ENCODE measurements at places on chromosomes 11 and 22.

DNA sequence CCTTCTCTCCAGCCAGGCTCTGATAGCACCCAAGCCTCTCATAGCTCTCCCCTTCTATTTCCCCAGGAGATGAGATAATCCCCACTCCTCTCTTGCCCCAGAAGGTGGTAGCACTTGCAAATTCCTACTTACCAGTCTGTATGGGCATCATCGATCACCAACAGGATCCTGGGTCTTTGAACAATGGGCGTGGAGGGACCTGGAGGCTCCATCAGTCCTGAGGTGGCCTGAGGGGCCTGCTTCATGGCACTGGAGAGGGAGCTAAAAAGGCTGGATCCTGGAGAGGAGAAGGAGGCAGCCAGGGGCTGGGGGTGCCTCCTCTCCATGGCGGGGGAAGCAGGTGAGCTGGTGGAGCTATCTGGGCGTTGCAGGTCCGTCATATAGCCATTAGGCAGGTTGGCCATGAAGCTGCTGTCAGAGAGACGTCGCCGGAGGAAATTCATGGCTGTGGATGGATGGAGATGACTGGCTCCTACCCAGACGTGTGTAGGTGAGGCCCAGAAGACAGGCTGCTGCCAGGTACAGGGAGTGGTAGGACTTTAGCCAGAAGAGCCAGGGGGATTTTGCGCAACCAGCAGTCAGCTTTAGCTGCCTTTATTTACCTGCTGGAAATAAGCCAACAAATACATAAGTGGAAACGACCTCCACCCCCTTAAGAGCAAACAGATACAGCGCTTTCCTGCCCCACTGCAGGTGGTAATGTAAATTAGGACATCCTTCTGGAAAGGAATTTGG, 51.8 kb downstream of the SYN3 start:
- DNase-seq = no peak

DNA sequence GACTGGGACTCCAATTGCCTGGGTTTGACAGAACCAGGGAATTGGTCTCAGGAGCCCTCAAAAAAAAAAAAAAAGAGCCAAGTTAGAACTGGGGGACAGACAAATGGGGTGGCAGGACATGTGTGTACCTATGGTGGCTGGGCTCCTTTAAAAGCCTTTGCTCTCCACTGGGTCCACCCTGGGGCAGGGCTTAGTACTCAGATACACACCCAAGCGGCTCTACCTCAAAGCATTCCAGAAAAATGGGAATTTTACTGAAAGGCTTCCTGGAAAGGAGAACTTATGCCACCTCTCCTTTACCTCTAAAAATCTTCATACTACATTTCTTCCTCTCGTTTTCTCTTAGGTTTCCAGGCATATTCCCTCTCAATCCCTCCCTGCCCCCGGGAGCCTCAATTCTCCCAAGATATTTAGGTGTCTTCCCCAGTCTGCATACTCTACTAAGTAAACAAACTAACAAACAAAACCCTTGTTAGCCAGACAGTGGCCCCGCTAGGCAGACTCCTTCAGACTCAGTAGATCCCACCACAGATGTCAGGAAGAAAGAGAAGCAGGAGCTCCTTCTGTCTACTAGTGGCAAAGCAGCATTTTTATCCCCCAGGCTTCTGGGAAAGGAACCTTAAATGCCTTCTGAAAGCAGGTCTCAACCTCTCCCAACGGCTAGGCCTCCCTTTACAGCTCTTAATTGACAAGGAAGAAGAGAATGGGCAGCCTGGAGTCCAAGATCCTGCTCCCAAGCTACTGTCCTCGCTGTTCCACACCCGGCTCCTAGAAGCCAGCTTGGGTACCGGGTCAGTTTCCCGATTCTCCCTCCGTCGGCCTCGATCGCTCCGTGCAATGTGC, 653 bp downstream of the PCSK7 start:
- DNase-seq = no peak

DNA sequence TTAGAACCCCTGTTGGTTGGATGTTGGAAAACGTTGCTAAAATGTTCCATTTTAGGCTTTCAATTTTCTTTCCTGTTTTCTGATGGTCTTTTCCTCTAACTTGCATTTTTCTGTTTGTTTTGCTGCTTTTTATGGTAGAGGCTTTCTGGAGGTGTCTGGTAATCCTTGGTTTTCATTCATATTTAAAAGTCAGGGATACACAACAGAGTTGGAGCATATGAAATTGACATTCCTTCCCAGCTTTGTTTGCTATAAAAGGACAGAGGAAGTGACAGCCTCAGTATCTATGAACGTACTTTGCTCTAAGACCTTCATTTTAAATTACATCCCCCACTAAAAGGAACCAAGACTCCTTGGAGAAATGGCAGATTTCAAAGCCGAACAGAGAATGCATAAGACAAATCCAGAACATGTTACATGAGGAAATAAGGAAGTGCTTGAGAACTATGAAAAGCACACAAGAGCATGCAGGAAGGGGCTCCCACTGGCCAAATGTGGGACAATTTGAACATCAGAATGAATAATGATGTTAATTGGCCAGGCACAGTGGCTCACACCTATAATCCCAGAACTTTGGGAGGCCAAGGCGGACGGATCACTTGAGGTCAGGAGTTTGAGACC, 56.7 kb downstream of the PPP6R3 start:
- DNase-seq = no peak

DNA sequence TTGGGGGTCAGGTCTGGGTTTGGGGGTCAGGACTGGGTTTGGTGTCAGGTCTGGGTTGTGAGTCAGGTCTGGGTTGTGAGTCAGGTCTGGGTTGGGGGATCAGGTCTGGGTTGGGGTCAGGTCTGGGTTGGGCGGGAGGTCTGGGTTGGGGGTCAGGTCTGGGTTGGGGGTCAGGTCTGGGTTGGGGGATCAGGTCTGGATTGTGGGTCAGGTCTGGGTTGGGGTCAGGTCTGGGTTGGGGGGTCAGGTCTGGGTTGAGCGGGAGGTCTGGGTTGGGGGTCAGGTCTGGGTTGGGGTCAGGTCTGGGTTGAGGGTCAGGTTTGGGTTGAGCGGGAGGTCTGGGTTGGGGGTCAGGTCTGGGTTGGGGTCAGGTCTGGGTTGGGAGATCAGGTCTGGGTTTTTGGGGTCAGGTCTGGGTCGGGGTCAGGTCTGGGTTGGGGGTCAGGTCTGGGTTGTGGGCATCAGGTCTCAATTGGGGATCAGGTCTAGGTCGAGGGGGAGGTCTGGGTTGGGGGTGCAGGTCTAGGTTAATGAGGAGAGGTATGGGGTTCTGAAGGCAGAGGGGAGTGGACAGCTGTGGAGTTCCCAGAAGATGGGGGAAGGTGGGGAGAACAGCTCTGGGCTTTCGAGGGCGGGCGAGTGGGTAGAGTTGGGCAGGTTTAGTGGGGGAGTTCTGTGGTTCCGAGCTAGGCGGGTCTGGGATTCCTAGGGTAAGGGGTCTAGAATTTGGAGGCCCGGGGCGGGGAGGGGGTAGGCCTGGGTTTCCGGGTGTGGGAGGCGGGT, 629 bp downstream of the TTLL8 start:
- DNase-seq = no peak

- peak; percentile 7 for DNase-seq
These were observed 475.1 kb upstream of the LARGE1 start for GRCh38 chr22:34395370-34395769.

- DNase-seq = peak; percentile 97
These were observed 108.2 kb upstream of the CD44 start for GRCh38 chr11:35030716-35031213.

- DNase-seq = no peak
These were observed 58.3 kb downstream of the CDKN1C start for GRCh38 chr11:2827256-2827655.

DNA sequence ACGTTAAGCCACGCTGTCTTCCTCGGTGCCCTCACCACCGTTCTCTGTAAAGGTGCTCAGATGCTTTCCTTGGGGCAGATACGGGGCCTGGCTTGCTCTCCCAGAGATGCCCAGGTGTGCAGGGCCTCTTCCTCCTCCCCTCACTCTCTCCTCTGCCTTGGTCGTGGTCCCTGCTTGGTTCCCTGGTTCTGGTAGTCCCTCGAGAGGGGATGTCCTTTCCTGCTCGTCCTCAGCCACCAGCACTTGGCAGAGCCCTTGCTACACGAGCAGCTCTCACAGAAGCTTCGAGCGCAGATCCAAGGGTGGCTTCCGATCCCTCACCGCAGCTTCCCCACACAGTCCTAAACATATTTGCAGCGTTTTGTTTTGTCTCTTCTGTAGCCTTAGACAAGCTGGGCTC, 298.8 kb downstream of the TBC1D22A start:
- DNase-seq = no peak

- no peak for DNase-seq
These were observed 562.6 kb upstream of the ANO3 start for GRCh38 chr11:25769287-25769686.

- DNase-seq = no peak
These were observed 254.8 kb downstream of the CNTN5 start for GRCh38 chr11:99275521-99275920.

- DNase-seq = no peak
These were observed 636.0 kb downstream of the TBC1D22A start for GRCh38 chr22:47398491-47398890.

- DNase-seq = no peak
These were observed 9.9 kb upstream of the CASP12 start for GRCh38 chr11:104908186-104908531.

DNA sequence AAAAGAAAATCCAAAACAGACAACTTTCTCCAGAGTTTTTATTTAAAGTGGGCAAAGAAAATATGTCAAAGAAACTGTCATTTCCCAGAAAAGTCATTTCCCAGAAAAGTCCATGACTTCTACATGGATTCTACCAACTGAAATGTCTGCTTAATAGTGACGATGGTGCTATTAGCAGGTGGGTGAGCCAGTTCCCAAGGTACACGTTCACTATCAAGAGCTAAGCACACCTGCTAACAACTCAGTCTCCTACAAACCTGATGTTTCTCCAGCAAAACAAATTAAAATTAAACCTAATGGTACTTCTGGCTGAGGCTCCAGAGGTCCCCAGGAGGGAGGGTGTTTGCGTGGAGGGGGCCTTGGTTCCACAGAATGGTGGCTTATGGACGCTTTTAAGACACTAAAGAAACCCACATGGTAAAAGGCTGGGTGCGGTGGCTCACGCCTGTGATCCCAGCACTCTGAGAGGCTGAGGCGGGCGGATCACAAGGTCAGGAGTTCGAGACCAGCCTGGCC, 26.8 kb downstream of the POU2AF1 start:
- DNase-seq = no peak

GRCh38 chr11:113578033-113578380, 102.8 kb upstream of the DRD2 start:
- DNase-seq = no peak

DNA sequence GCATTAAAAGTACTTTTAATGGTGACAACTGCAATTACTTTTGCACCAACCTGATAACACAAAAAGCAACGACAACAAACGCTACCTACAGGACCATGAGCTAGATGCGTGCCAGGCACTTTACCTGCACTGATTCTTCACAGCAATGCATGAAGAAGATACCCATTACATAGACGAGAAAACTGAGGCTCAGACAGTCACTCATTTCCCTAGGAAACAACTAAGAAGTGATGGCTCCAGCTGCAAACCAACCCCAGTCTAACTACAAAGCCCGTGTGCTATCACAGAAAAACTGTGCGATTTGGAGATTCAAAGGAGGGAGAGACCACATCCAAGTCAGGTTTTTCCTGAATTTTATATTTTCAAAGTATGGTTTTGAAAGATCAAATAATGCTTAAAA, 80.1 kb upstream of the TP53I11 start:
- no peak for DNase-seq

GRCh38 chr11:64103277-64103985, 62.5 kb downstream of the MACROD1 start:
- DNase-seq = no peak

DNA sequence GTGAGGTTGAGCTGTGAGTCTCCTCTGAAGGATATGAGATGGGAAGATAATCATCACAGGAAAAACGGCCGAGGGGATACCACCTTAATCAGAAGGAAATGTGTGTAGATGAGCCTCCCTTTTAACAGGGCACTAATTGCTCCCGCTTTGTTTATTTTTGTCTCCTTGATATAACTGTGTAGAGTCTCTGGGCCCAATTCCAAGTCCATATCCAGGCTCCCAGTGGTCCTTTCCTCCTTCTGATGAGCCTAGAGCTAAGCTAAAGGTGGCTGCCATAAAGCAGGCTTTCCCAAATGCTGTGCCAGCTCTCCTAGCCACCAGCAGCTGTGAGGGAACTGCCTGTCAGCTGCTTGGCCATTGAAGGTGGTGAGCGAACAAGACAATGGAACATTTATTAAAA, 17.1 kb upstream of the CCDC90B start:
- DNase-seq = no peak

- no peak for DNase-seq
These were observed 988 bp downstream of the MGAT3 start for GRCh38 chr22:39457556-39458443.

- no peak for DNase-seq
These were observed 532.9 kb upstream of the B3GAT1 start for GRCh38 chr11:134944986-134945385.

- DNase-seq = peak; percentile 55
These were observed 15.9 kb downstream of the MCAT start for GRCh38 chr22:43127166-43127908.

DNA sequence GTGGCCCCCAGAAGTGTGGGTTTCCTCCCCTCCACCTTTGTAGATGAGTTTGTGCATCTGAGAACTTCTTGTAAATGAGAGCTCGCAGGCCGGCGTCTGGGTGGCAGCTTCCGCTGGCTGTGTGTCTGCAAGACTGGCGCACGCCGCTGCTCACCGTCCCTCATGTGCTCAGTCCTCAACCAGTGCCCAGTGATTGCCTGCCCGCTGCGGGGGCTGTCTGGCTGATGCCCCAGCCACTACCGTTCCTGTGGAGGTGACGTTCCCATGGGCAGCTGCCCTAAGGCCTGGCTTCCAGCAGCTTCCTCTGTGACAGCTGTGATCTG, 8.8 kb downstream of the TBX1 start:
- DNase-seq = no peak

All from Daoy (cell line).